ENCODE measurements at places on chromosomes 4 and X.

- DNase-seq, result no peak
Measured at GRCh38 chr4:176533159-176533558, 213.4 kb downstream of the SPCS3 start.

GRCh38 chr4:155614111-155614762 is 52.4 kb upstream of the GUCY1A1 start:
- no peak for DNase-seq

- no peak for DNase-seq
Measured at GRCh38 chr4:148634476-148634875, 192.3 kb upstream of the NR3C2 start.

DNA sequence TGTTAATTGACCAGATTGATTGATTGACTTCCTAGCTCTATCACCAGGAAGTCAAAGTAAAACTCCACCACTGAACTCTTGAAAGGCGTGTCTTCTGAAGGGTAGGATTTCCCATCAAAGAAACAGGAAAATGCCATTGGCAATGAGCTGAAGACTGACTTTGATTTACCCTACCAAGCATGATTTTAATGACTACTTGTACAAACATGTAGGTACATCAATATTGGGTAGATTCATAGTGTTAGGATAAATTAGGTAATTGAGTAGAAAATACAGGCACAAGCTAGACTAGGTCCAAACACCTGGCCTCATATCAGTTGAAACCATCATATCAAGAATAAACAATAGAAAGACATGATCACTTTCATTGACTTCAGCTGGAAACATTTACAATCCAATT is 53.2 kb upstream of the ATXN3L start:
- no peak for DNase-seq
